ENCODE measurements at places on chromosomes 7 and 10. TPM values are rescaled to one million over a fixed set of nuclear protein-coding genes. Genes with fewer than 3 reads are reported as not detected.

The CYP2C19 gene
- total RNA-seq, result not detected

DNA sequence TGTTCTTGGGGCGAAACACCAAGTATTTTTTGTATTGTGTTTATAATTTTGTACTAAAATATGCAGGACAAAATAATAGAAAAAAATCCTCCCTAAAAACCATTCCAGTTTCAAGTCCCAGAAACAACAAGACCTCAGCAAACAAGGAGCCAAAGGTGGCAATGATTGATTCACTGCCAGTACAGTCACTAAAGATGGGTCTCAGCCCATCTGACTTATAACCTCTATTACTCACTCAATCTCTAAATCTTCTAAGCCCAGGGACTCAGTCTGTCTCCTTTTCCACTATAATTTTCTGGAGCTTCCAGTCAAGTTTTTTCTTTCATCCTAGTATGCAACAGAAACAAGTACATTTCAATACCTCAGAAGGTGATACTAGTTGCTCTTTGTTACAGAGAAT is 33.3 kb downstream of the SNX13 start:
- no peak for DNase-seq
- H3K4me1 ChIP-seq, result peaks cover 4% of the 10 kb centered on the region
- H3K4me3 ChIP-seq, result no peak overlapping the region
- no peaks in the 10 kb centered on the region for H3K36me3 ChIP-seq
- no peak overlapping the region for H3K27ac ChIP-seq

DNA sequence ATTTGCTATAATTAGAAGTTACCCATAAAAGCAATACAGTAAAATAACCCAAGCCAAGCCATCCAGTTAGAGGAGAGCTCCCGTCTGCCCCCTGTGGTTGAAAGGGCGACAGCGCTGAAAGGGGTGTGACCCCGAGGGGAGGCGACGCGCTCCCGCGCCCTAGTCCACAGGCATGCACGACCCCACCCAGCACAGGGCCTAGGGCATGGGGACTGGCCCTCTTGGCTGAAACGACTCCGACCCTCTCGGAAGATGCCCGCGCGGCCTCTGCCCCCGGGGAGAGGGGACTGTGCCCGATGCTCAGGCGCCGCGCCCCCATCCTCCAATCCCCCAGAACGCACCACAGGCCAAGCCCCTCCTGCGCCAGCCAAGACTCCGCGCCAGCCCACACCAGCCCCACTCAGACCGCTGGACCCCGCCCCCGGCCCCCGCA is 64.0 kb downstream of the CSGALNACT2 start:
- no peaks in the 10 kb centered on the region for H3K36me3 ChIP-seq
- no peak for DNase-seq
- H3K4me3 ChIP-seq, result peak overlapping the region; percentile 24

GRCh38 chr10:34134602-34135001 is 680.5 kb downstream of the PARD3 start:
- no peak overlapping the region for H3K27ac ChIP-seq
- DNase-seq, result no peak
- no peak overlapping the region for H3K4me3 ChIP-seq
- H3K4me1 ChIP-seq, result no peaks in the 10 kb centered on the region

The WIPF3 gene
- total RNA-seq, result not detected

The ODAD2 gene
- 4.4 TPM for total RNA-seq

- H3K27ac ChIP-seq, result no peak overlapping the region
- no peaks in the 10 kb centered on the region for H3K4me1 ChIP-seq
- no peaks in the 10 kb centered on the region for H3K27me3 ChIP-seq
- no peak overlapping the region for H3K4me3 ChIP-seq
These were observed 30.7 kb upstream of the INPP5A start for GRCh38 chr10:132506711-132507408.

DNA sequence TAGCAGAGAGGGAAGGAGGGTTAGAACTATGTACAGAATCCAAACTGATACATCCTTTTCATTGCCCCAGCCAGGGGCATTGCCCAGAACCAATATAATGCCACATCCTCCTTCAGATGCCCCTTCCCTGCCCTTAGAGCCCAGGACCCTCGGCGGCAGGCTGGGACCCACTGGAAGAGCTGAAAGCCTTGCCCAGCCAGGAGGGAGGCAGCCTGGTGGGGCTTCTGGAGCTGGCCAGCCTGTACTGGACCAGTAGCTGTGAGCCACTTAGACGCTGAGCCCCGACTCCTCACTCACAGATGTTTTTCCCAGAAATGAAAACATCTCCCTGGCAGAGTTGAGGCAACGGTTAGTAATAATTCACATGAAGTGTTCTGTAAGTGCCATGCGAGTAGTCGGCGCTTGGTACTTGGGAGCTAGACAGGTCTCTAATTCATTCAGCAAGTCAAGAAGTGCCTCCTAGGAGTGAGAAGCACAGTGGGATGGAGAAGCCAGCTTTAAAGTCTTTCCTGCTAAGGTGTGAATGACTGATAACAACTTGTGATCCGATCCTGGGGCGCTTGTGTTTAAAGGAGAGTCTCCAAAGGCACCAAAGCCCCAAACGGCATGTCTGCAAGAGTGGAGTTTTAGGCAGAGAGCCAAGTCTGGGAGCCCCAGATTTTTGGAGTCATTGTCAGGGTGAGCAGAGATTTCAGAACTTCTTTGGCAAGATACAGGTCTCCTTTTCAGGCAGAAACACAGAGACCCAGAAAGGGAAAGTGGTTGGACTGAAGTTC is 9.8 kb downstream of the VSIR start:
- H3K4me1 ChIP-seq, result peaks cover 21% of the 10 kb centered on the region
- H3K36me3 ChIP-seq, result no peaks in the 10 kb centered on the region
- H3K27me3 ChIP-seq, result no peaks in the 10 kb centered on the region
- no peak for DNase-seq

The GPR15LG gene
- total RNA-seq, result not detected

- H3K4me1 ChIP-seq, result peaks cover 29% of the 10 kb centered on the region
- no peak overlapping the region for H3K4me3 ChIP-seq
- DNase-seq, result no peak
- H3K27ac ChIP-seq, result no peak overlapping the region
- no peaks in the 10 kb centered on the region for H3K27me3 ChIP-seq
These were observed 14.7 kb upstream of the CAMK2G start for GRCh38 chr10:73889014-73889413.

DNA sequence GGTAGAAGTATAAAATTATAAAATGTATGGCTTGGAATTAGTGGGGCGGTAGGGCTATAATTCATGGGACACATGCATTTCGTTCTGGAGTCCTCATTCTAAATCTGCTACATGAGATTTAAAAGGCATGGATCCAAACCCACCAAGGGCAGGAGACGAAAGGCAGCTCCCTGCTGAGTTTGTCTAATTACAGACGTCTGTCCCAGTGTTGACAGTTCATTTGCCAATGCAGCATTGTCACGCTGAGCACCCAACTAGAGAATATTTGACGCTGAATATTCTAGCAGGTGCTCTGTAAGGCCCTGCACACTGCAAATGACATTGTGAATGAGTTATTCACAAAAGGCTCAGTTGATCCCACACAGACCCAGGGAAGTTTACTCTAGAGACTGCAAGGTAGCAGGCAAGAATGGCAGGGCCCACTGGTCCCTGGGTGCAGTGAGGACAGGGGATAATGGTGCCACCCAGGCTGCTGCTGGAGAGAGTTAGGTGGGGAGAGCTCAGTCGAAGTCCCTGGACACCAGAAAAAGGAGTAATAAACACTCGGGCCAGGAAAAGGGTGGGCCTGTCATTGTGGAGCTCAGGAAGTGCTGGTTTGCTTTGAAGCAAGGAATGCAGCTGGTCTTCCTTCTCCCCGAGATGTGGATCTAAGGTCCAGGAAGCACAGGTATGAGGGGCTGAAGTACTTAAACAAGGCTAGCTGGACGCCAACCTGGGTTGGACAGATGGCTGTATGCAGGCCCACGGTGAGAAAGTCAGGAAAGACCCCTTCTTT is 75.0 kb upstream of the JCAD start:
- no peaks in the 10 kb centered on the region for H3K27me3 ChIP-seq
- DNase-seq, result no peak
- no peaks in the 10 kb centered on the region for H3K36me3 ChIP-seq
- peaks cover 4% of the 10 kb centered on the region for H3K4me1 ChIP-seq

GRCh38 chr10:96643920-96644319 is 57.1 kb upstream of the TM9SF3 start:
- no peak for DNase-seq
- no peaks in the 10 kb centered on the region for H3K4me1 ChIP-seq
- no peak overlapping the region for H3K4me3 ChIP-seq
- no peaks in the 10 kb centered on the region for H3K36me3 ChIP-seq

GRCh38 chr10:120262857-120263547 is 194.0 kb upstream of the PLPP4 start:
- no peaks in the 10 kb centered on the region for H3K27me3 ChIP-seq
- no peaks in the 10 kb centered on the region for H3K4me1 ChIP-seq
- H3K36me3 ChIP-seq, result no peaks in the 10 kb centered on the region
- no peak overlapping the region for H3K27ac ChIP-seq
- H3K4me3 ChIP-seq, result no peak overlapping the region
